ENCODE measurements at places on chromosomes 2 and 18. TPM values are rescaled to one million over a fixed set of nuclear protein-coding genes. Genes with fewer than 3 reads are reported as not detected.

GRCh38 chr2:36027616-36028015 lies 328.0 kb upstream of the CRIM1 start:
- DNase-seq = no peak

DNA sequence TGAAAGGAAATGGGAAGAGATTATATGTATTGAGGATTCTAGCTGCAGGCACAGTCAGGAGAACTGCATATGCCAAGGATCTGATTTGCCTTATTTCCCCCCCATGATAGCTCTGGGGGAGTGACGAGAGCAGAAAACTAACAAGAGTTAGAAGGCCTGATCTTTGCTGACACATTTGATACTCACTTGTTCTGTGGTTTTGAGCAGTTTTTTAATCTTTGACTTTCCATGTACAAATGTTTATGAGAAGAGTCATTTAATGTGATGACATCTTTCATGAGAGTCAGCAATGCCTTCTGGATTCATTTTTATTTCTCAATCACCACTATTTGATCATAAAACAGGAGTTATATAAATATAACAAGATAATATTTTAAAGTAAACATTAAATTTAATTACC lies 12.7 kb upstream of the SERPINB7 start:
- peak; percentile 90 for DNase-seq

- no peak for DNase-seq
These were observed 644.3 kb downstream of the IRS1 start for GRCh38 chr2:226155093-226155875.

- no peak for DNase-seq
These were observed 52.8 kb upstream of the DCC start for GRCh38 chr18:52287151-52287550.

GRCh38 chr2:15260196-15260595 lies 300.9 kb downstream of the NBAS start:
- no peak for DNase-seq

GRCh38 chr18:47911877-47912276 lies 18.6 kb downstream of the SMAD2 start:
- no peak for DNase-seq

GRCh38 chr2:177585234-177585863 lies 192.8 kb downstream of the AGPS start:
- DNase-seq = no peak

DNA sequence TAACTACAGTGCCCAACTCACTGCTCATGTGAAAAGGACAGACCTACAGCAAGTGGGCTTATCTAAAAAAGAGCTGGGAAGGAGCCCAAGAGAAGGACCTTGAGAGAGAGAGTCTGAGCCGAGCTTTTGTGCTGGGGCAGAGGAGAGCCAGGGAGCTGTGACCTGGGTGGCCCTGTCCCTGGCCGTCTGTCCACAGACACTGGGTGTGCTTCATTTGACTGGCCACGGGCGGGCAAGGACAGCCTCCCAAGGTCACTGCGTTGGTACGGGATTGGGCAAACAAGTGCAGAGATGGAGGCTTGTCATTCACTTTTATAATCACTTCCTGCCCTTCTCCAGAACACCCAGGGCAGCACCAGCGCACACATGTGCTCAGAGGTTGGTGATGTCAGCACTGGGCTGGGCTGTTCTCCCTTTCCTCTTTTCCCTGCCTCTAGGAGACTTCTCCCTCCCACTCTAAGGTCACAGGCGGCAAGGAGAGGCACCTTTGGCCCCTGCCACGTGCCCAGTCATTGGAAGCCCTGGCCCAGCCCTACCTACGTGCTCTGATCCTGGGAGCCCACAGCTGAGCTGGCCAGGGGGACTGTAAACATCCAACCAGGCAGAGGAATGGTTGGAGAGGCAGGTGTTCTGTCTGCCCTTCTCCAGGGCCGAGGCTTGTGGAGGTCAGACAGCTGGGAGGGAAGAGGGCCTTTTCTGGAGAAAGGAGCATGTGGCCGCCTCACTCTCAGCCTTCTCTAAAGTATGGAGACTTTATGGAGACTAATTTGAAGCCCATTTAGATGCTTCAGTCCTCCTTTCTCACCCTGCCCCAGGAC lies 6.4 kb upstream of the PSD4 start:
- no peak for DNase-seq

- no peak for DNase-seq
These were observed 112.5 kb downstream of the KCNF1 start for GRCh38 chr2:11024259-11024645.

DNA sequence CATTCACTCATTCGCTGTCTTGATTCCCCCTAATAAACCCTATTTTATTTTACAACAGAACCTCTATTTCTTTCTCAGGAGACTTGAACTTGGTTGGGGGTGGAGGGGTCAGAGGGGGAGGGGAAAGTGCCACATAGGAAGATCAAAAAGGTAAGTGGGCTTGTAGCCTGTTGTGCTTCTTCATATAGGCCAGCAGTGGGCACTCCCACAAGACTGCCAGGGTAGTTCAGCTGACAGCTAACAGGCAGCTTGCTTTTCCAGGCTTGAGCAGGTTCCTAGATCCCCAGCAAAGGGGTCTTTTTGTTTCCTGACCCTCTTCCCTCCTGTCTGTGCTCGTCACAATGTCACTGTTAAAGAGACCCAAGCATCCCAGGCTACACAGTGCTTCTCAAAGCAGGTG lies 829 bp upstream of the KIAA2012 start:
- no peak for DNase-seq

DNA sequence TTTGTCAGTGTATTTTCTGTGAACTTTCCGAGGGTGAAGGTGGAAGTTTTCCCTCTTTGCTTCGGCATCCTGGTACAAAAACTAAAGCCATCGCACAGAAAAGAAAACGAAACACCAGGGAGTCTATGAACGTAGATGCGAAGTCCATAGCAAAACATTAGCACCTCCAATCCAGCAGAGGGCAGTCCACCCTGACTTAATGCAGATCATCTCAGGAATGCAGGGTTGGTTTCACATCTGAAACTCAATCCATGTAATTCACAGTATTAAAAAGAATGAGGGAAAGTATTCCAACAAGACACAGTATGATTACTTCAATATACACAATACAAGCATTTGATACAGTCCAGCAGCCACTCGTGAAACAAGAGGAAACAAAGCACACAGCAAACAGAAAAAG lies 70.8 kb downstream of the RTP5 start:
- no peak for DNase-seq

DNA sequence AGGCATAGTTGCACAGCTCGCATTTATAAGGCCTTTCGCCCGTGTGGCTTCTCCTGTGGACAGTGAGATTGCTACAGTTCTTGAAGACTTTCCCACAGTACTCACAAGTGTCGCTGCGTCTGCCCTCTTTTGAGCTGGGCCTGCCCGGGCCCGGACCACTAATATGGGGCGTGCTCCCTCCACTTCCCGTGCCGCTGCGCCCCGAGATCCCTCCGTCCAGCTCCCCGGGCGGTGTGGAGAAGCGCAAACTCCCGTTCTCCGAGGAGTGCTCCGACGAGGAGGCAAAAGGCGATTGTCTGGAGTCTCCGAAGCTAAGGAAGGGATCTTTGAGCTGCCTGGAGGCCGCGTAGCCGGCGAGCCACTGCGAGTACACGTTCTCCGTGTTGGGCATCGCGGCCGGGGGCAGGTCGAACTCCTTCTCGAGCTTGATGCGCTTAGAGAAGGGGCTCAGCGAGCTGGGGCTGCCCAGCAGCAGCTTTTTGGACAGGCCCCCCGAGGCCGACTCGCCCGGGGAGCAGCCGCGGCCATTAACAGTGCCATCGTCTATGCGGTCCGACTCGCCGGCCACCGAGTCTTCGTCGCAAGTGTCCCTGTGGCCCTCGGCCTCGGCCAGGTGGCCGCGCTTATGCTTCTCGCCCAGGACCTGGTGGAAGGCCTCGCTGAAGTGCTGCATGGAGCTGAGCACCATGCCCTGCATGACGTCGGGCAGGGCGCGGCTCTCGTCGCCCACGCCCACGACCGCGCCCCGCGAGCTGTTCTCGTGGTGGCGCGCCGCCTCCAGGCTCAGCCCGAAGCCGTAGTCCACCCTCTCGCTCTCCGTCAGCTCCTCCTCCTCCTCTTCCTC lies 92.7 kb downstream of the BCL11A start:
- no peak for DNase-seq

- DNase-seq = no peak
These were observed 128.7 kb downstream of the NFATC1 start for GRCh38 chr18:79524181-79525078.

- DNase-seq = peak; percentile 20
These were observed 26.1 kb downstream of the KCTD18 start for GRCh38 chr2:200483729-200484198.

- no peak for DNase-seq
These were observed 2.0 kb downstream of the SDC1 start for GRCh38 chr2:20222769-20223406.

DNA sequence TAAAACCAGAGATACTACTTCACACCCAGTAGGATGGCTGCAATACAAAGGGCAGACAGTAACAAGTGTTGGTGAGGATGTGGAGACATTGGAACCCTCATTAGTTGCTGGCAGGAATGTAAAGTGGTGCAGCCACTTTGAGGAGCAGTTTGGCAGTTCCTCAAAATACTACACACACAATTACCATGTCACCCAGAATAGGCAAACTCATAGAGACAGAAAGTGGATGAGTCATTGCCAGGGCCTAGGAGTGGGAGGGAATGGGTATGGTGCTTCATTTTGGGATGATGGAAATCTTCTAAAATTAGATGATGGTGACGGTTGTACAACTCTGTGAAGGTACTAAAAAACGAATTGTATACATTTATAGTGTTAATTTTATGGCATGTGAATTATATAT lies 54.8 kb downstream of the ATP9B start:
- no peak for DNase-seq

GRCh38 chr18:23648940-23649607 lies 13.6 kb downstream of the ANKRD29 start:
- no peak for DNase-seq

GRCh38 chr2:66984864-66985263 lies 412.3 kb upstream of the ETAA1 start:
- DNase-seq = peak; percentile 1

DNA sequence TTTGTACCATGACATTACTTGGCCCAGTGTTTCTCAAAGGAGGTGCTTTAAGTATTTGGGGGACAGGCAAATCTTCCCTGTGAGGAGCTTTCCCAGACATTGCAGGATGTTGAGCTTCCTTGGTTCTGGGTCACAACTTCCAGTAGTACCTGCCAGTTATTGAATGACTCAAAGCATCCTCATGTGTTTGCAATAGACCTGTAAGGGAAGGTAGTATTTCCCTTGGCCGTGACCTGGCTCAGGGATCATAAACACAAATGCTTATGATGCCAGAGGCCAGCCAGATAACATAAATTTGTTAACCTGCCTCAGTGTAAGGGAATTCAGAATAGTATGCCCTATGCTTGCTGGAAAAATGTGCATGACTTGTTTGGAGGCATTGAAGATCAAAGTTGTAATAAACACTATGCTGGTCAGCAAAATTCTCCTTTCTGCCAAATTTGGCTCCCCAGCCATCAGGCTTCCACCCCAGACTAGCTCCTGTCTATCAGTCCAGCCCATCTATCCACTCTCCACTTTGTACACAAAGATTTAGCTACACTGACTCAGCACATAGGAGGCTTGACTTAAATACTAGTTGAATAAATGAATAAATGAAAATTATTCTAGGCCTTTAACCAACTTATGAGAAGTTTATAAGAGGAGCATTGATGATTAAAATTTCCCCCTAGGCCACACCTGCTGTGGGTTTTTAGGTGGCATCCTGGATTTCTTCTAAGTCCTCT lies 102.0 kb upstream of the EFEMP1 start:
- DNase-seq = no peak

DNA sequence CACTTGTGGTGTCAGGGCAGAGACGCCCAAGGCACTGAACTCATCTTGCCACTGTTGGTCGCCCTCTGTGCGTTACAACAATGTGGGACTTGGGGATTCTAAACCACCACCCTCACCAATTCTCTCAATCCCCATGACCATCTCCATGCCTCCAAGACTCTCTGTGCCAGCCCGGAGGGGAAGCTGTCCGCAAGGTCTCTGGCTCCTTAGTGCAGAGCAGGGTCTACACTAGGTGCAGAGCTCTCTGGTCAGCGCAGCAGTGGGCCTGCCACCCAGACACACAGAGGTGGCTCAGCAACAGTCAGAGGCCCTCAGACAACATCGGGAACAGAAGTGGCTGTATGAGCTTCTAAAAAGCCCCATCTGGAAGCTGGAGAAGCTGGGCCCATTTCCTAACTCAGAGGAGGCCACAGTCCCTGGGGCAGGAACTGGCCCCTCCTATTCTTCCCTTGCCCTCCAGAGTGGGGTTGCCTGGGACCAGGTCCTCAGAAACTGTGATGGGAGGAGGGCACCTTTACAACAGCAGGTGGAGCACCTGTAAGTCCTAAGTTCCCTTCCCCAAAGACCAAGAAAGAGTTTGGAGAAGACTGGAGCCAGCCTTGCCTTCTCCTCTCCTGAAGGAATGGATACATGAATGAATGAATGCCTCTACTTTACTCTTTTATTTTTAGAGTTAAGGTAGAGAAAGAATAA lies 37.7 kb downstream of the SERTAD2 start:
- no peak for DNase-seq

GRCh38 chr2:198309673-198310280 lies 505.4 kb downstream of the PLCL1 start:
- peak; percentile 45 for DNase-seq

DNA sequence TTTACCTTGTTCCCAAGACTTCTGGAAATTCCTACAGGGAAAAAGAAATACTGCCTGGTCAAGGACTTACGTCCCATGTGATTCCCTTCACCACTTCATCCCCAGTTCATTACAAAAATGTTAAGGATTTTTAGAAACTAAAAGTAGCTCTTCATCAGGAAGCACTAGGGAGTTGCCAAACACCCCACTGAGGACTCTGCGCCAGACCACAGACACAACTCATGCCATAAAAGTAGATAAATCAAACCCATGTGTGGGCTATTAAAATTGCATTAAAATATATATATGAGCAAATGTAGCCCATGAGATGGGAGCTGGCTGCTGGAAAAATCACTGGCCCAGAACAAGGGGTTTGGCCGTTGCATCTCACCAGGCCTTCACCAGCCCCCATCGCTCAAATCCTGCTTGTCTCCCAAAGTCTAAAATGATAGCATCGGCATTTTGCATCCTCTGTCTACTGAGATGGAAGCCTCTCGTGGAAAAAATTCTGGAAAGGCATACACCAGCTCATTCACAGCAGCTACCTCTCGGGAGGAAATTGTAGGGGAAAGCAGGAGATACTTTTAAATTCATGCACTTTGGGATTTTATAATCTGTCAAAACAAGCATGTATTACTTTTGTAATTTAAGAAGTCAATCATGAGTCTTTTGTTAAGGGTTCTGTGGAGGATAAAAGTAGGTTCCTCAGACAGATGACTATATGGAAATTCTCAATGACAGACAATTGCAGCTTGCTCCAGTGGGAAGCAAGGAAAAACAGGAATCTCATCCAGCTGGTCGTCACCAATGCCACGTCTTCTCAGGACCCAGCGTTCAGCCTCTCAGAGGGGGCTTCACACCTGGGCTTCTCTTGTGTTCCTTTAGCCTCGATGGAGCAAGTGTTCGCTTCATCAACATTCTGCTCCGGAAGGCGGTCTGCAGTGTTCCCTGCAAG lies 113.9 kb downstream of the MREG start:
- no peak for DNase-seq

Gene CFAP210
- total RNA-seq = not detected

Gene PID1
- total RNA-seq = 32.3 TPM

Gene FHOD3
- total RNA-seq = 8.5 TPM

Gene CMPK2
- not detected for total RNA-seq

Gene KIAA2012
- total RNA-seq = not detected

Gene ABCA12
- total RNA-seq = 0.19 TPM

All from LHCN-M2 (cell line).